ENCODE measurements at places on chromosomes 2 and 18.

DNA sequence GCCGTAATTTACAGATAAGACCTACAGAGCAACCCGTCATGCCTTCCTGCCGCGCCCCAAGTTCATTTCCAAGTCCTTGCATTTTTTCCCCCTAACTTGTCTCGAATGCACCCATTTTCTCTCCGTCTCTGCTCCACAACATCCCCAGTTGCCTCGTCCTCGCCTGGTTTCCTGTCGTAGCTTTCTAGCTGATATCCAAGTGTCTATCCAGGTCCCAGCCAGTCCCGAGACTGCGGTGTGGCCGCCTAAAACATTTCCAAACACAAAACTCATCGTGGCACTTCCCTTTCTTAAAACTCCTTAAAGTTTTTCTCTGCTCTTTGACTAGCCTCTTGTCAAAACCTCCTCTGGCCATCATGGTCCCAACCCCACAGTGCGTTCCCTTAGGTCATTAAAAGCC lies 1.2 kb upstream of the BARD1 start:
- no peak for DNase-seq

DNA sequence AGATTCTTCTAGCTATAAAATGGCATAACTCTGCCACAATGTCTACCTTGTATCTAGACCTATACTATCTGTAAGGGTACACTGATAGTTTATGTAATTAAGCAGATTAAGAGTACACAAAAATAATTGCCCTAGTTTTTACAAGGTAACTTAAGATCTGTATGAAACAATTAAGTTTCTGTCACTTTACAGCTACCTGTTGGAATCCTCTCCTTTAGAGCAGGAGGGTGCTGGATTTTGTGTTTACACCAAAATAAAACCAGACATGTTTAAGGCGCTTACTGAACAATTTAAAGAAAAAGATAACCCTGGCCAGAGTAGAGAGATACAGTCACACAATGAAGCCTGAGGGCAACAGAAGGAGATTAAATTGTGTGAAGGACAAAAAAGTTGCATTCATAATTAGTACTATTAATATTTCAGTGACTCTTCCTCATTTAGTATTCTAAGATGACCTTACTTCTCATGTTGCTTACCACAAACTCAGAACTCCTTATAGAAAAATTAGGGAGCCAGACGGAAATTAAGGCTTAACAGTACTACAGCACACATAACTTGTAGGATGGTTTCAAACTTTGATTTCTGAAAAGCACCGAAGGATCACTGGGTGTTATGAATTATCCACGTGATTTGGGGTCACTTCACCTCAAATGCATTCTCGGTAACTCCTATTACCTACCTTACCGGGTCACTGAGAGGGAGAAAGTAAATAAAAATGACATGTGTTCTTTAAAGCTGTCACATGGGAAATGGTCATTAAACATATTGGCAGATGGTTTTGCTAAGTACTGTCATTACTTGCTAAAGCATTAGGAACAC lies 1.0 kb downstream of the DARS1 start:
- DNase-seq, result peak; percentile 49

DNA sequence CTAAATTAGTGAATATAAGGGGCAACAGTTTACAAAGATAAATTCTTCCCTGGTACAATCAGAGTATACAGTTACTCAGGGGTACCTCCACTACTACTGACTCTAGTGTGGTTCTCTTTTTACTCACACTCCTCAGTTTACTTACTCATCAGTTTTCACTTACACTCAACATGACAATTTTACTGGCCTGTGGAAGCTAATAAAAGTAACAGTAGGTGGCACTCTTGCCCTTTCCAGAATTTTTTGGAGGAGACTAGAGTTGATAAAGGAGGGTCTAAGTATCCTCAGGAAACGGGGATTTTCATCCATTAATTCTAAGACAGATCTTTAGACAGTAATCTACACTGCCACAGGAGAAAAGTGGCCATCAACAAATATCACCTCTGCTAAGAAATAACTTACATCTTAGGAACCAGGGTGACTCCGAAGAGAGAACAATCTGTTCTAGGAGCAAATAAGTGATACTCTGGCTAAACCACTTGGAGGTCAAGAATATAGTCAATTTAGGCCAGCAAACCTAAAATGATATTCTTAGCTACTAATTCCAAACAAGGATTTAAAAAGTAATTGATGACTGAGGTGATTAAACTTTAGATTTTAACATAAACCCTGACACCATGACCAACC lies 61.3 kb downstream of the ATL2 start:
- peak; percentile 53 for DNase-seq

DNA sequence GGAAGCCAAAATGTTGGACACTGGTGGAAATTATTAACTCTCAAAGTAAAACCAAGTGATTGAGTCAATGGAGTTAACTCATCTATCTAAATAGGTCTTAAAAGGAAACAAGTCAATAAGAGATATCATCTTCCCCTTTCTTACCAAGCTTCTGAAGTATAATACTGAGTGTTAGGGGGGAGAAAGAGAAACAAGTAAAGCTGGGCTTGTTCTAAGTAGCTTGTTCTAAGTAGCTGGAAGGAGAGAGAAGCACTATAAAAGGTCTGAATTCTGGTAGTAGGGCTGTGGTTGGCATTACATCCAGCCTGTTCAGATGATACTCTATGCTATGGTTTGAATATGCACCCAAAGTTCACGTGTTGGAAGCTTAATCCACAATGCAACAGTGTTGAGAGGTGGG lies 26.8 kb downstream of the YES1 start:
- no peak for DNase-seq

GRCh38 chr2:171253900-171254650 lies 93.4 kb upstream of the TLK1 start:
- DNase-seq, result no peak

DNA sequence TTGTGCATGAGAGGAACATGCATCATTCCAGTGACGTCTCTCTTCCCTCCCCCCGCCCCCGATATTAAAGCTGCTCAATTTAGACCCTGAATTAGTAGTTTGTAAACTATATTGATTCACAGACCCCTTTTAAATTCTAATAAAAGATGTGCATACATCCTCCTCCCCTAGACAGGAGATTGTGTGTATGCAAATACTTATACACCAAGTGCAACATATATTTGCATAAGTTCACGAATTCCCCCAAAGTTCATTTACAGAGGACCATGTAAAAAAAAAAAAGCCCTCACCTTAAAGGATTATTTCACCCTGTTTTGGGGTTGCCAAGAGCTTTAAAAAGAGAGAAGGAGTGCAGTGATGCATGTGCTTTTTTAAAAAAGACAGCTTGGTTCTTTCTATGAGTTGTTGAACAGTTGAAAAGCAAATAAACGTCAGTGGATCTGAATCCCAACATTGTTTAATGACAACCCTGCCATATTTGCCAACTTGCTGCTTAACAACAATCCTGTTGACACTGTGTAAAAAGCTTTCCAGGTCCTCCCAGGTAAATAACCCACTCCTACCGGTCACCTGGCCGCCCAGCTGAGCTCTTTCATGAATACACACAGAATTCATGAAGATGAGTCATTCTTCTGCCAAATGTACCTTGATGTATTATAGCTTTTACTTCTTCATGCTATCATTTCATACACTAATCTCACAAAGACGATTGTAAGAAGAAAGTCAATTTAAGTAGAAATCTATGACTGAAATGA lies 211.5 kb downstream of the IKZF2 start:
- no peak for DNase-seq

DNA sequence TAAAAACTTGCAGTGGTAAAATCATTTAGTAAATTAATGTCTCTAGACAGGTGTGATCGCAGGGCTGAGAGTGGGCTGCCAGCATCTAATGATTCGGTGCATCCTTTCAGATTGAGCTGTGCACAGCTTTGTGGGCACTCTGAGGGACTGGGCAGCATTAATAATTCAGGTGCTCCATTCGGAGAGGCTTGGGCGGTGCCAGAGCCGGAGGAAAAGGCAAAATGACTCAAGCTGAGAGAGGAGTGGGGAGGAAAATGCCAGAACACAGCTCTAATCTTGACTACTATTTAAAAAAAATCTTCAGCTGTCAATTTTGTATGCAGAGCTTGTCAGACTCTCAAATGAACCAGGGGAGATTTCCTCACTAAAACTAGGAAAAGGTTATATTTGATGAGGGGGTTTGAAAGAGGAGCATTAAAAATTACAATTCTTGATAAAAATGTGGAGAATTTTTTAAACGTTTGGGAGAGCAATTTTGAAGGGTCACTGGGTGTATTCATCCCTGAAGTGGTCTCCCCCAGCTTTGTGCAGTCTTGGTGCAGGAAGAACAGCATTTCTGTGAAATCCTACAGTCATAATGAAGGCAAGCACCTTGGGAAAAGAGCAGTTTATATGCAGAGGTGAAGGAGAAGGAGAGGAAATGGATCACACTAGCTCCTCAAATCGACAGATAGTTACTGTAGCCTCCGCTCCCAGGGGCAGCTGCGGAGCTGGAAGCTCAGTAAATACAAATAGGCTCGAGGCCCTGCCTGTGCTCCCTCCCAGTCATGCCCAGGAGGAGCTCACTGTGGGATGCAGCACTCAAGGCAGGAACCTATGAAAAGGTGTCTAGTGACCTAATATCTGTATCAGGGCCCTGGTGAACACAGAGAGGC lies 535.4 kb upstream of the RAB6C start:
- no peak for DNase-seq

- no peak for DNase-seq
These were observed 217.2 kb upstream of the NXPH2 start for GRCh38 chr2:138997346-138997745.

DNA sequence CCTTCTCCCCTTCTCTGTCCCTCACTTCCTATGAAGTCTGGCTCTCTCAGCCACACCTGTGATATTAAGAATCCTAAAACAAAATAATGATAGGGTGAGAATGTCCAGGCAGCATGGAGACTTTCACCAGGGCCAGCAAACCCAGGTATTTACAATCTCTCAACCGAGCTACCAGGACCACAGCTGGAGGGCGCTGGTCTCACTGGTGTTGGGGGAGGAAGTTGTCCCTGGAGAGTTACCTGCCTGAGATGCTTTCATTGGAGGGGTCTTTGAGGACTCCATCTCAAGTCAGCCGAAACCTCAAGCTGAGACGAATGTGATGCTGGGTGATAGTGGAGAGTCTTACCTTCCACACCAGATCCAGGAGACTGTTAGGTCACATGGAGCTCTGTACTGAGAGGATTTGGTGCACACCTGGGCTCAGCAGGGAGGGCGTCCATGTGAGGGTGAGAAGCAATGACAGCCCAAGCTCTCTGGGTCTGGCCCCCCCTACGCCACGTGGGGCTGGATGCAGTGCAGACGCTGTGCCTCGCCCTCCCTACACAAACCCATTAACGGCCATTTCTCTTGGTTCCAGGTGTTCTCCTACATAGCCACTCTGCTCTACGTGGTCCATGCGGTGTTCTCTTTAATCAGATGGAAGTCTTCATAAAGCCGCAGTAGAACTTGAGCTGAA lies 27.4 kb downstream of the MAL start:
- DNase-seq, result no peak

DNA sequence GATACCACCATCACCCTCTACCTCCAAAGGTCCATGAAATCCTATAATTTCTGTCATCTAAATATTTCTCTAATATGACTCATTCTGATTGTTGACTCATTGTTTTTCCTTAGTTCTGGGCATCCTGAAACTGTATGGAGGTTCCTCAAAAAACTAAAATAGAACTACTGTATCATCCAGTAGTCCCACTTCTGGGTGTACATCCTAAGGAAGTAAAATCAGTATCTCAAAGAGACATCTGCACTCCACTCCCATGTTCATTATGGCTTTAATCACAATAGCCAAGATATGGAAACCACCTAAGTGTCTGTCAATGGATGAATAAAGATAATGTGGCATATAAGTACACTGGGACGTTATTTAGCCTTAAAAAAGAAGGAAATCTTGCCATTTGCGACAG lies 125.8 kb upstream of the MYO3B start:
- DNase-seq, result no peak

DNA sequence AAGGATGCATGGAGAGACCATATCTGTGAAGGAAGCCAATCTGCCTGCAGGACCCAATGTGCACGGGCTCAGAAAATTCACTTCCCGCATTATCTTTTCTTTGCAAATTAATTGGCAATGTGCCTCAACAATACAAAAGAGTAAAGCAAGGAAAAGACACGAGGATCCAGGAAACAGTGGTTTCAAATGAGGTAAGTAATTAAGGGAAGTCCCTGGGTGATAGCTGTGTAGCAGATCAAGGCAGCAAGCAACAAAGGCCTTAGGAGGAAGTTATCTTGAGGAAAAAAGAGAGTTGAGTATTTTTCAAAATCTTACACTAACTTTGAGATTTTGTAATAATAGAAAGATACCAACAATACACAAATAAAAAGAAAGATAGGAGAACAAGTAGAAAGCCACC lies 44.3 kb upstream of the TGIF1 start:
- DNase-seq, result no peak

GRCh38 chr2:85760371-85760770 lies 6.6 kb downstream of the ATOH8 start:
- no peak for DNase-seq

GRCh38 chr18:54776282-54776977 lies 51.8 kb upstream of the RAB27B start:
- no peak for DNase-seq

DNA sequence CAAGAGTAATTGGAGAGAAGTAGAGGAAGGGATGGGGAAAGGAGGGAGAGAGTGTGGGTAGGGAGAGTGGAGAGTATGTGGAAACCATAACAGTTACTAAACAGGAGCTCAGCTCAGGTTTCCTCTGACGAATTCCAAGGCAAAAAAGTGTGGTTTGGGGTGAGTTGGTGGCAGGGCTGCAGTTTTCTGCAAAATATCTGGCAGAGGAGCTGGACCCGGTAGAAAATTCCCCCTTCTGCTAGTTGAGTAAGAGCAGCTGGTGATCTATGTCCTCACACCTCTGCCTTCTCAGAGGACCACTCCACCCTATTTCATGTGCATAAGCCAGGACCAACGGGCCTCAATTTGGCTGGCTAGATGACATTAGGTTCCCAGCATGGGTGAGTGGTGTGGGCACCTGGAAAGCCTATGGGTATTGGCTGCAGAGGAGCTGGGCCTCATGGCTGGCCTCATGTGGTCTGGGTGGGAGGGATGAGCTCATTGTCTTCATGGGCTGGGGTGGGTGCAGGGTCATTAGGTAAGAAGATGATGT lies 13.2 kb downstream of the NRP2 start:
- DNase-seq, result no peak

DNA sequence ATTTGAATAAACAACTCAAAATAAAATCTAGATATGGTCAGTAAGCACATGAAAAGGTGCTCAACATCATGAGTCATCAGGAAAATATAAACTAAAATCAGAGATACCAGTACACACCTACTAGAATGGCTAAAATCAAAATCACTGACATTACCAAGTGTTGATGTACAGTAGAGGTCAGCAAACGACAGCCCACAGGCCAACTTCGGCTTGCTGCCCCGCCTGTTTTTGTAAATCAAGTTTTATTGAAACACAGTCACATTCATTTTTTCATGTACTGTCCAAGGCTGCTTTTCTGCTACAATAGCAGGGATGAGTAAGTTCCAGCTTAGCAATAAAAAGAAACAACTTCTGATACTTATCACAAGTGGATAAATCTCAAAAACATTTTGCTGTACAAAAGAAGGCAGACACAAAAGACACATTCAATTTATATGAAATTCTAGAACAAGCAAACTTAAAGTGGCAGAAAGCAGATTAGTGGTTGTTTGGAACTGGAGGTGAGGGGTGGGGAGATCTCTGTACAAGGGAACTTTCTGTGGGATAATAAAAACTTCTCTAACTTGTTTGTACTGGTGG lies 32.1 kb downstream of the TRAK2 start:
- peak; percentile 20 for DNase-seq
